ENCODE measurements at places on chromosomes 3 and 15.

DNA sequence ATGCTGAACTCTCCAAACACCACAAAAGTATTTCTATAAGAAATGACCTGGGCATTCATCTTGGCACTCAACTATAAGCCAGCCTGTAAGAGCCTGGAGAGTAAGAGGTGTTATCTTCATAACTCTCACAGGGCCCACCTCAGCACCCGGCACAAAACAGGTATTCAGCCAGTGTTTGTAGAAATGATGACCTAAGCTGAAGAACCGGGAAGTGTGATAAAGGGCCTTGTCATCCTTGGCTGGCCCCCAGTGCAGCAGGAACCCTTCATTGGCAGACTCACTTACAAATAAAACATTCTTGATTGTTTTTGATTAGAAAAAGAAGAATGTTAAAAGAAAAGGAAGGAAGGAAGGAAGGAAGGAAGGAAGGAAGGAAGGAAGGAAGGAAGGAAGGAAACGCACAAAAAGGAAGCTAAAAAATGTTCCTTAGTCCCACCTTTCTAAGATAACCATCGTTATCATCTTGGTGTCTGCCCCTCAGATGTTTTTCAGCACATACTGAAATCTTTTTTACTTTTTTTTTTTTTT lies 52.1 kb downstream of the DAPK2 start:
- no peak for DNase-seq

DNA sequence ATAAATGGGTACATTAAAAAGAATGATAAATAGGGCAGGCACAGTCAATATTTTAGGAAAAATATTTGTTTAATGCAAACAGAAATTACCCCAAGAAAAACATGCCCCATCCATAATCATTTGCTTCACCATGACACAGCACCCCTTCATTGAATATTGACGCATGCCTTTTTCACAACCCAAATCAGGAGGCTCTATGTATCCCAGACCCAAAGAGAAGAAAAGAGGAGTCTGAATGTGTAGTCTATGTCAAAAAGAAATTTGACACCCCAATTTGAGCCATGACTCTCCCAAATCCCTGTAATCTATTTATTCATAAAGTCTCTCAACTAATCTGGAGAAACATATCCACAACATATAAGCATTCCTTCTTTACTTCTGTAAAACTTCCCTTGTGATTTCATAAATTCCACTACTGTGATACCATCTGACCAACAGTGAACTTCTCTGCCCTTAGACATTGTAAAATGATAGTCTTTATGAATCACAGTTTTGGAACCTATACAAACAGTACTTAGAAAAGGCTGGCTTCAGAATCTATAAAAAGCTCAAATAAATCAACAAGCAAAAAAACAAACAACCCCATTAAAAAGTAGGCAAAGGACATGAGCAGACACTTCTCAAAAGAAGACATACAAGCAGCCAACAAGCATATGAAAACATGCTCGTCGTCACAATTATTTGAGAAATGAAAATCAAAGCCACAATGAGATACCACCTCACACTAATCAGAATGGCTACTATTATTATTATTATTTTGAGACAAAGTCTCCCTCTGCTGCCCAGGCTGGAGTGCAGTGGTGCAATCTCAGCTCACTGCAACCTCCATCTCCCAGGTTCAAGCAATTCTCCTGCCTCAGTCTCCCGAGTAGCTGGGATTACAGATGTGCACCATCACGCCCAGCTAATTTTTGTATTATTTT lies 53.4 kb upstream of the XRN1 start:
- no peak for DNase-seq

- no peak for DNase-seq
These were observed 124.8 kb upstream of the C15orf61 start for GRCh38 chr15:67396114-67396513.

DNA sequence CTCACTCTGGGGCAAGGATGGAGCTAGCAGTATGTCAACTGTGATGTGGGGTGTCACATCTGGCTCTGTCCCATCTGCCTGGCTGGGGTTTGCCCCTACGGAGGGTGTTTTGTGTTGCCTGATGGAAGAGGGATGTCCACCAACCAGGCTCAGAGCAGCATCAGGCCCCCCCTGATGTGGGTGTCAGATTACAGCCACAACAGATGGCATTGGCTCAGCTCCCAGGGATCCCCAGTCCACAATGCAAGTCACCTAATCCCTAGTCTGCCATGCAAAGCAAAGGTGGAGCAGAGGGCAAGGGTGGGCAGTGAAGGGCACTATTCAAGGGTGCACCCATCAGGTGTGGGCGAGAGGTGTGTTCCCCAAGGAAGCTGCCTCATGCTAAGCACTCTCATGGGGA lies 48.9 kb upstream of the AMOTL2 start:
- DNase-seq: no peak

- DNase-seq: no peak
These were observed 25.5 kb upstream of the HHATL start for GRCh38 chr3:42728056-42728455.

DNA sequence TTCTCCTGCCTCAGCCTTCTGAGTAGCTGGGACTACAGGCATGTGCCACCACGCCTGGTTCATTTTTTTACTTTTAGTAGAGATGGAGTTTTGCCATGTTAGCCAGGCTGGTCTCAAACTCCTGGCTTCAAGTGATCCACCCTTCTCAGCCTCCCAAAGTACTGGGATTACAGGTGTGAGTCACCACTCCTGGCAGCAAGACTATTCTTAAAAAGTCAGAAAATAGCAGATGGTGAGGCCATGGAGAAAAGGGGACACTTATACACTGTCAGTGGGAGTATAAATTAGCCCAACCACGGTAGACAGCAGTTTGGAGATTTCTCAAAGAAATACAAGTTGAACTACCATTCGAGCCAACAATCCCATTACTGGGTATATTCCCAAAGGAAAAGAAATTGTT lies 603.3 kb upstream of the TBL1XR1 start:
- DNase-seq: no peak

All from activated CD4-positive, alpha-beta T cell treated with anti-CD3 and anti-CD28 coated beads for 1 hour (primary cell).